Left colon (tissue), 2 donors: ENCODE measurements at places on chromosomes 5 and 9. TPM values are rescaled to one million over a fixed set of nuclear protein-coding genes. Genes with fewer than 3 reads are reported as not detected.

Gene RASGRF2
- total RNA-seq: 2.3 TPM

Gene PCDHGA4
- total RNA-seq: 0.37 TPM

Gene EGR1
- 102 TPM for total RNA-seq

Gene MARCOL
- not detected for total RNA-seq

Gene PLPP7
- total RNA-seq: 0.43 TPM

Gene CA9
- 0.56 TPM for total RNA-seq

Gene CDC20B
- not detected for total RNA-seq

Gene SHISAL2B
- total RNA-seq: not detected

Gene GARIN3
- total RNA-seq: not detected

Gene PCDHA1
- total RNA-seq: not detected

Gene NADK2
- total RNA-seq: 29.8 TPM

Gene CENPH
- 3.0 TPM for total RNA-seq
